Colonic mucosa (tissue), 4 donors: ENCODE measurements at places on chromosomes 2 and 18.

DNA sequence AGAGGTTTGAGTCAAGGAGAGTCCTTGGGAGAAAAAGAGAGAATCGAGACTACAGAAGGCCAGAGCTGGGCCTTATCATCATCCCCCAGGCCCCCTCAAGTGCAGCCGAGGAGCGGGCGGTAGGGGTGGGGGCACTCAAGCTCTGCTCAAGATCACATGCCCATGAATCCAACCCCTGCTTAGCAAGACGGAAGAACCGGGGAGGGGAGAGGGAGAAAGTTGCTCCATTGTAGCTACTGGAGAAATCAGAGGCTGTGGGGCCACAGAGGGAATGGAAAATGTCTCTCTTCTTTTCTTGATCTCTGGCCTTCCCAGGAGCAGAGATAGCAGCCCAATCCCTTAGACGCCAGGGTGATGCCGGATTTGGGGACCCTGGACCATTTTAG lies 14.6 kb downstream of the SLC4A3 start:
- no peaks in the 10 kb centered on the region for H3K36me3 ChIP-seq
- no peaks in the 10 kb centered on the region for H3K27me3 ChIP-seq
- no peak overlapping the region for H3K4me3 ChIP-seq
- no peak for DNase-seq

GRCh38 chr2:212428681-212429478 lies 109.7 kb downstream of the ERBB4 start:
- no peak for DNase-seq
- no peaks in the 10 kb centered on the region for H3K4me1 ChIP-seq
- no peak overlapping the region for H3K27ac ChIP-seq
- H3K27me3 ChIP-seq, result no peaks in the 10 kb centered on the region

- no peak overlapping the region for H3K27ac ChIP-seq
- no peaks in the 10 kb centered on the region for H3K36me3 ChIP-seq
- DNase-seq, result no peak
- H3K4me3 ChIP-seq, result no peak overlapping the region
- no peaks in the 10 kb centered on the region for H3K4me1 ChIP-seq
- H3K27me3 ChIP-seq, result no peaks in the 10 kb centered on the region
Measured at GRCh38 chr18:39455285-39455684, 1889.7 kb upstream of the CELF4 start.

- H3K36me3 ChIP-seq, result no peaks in the 10 kb centered on the region
- no peak overlapping the region for H3K27ac ChIP-seq
- H3K27me3 ChIP-seq, result no peaks in the 10 kb centered on the region
Measured at GRCh38 chr2:176445956-176446355, 176.7 kb downstream of the MTX2 start.

- H3K4me1 ChIP-seq, result peaks cover 27% of the 10 kb centered on the region
- DNase-seq, result peak; percentile 85
- no peaks in the 10 kb centered on the region for H3K27me3 ChIP-seq
- no peak overlapping the region for H3K4me3 ChIP-seq
- H3K27ac ChIP-seq, result peak overlapping the region; percentile 95
- H3K36me3 ChIP-seq, result no peaks in the 10 kb centered on the region
Measured at GRCh38 chr2:231674587-231675338, 33.6 kb upstream of the PTMA start.
